ENCODE measurements at places on chromosomes 12 and 14.

GRCh38 chr14:77989441-77989991, 180.7 kb upstream of the NRXN3 start:
- no peak for DNase-seq

DNA sequence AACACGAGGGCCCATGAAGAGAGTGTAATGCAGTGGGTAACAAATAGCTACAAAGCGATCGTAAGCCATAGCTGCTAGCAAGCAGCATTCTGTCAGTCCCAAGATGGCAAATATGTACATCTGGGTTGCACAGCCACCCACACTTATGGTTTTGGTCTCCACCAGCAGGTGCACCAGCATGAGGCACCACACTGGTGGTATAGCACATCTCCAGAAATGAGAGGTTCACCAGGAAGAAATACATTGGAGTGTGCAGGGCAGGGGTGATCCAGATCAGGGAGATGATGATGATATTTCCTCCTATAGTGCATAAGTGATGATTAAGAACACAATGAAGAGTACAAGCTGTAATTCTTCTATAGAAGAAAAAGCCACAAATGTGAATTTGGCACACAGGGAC, 26.4 kb upstream of the OR10A7 start:
- no peak for DNase-seq

DNA sequence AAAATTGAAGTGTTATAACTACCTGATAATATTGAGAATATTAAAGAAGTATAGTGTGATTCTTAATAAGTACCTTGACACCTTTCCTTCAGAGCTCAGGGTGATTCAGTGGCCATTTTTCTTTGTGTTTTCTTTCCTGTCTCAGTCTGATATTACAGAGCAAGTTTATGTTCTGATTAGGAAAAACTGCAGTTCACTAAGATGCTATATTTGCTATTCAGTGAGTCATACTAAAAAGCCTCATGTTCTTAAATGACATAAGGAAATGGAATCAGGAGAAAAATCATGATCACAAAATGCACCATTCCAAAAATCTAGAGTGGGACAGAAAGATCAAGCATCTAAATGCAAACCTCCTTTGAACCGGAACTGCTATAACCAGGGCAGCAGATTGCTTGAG, 390.6 kb upstream of the ATP2B1 start:
- no peak for DNase-seq

- no peak for DNase-seq
Observed at GRCh38 chr12:103766028-103766427, 75.0 kb downstream of the NT5DC3 start.

DNA sequence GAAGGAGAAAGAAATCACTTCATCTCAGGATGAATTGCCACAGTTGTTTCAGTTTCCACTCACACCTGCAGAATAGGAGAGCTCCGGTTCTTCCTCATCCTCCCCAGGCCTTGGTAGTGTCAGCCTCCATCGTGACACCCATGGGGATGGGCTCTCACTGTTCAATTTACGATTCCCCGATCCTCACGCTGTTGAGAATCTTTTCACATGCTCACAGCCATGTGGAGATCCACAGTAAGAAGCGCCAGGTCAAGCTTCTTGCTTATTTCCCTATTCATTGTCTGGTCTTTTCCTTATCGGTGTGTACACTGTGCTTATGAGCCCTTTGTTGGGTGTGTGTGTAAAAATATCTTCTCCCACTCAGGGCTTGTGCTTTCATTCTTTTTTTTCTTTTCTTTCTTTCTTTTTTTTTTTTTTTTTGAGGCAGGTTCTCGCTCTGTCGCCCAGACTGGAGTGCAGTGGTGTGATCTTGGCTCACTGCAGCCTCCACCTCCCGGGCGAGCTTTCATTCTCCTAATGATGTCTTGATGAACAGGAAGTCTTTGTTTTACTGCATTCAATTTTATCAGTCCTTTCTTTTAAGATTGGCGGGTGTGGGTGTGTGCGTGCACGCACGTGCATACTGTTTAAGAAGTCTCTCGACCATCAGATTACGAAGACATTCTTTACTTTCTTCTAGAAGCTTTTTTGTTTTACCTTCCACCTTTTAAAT, 21.5 kb downstream of the RIN3 start:
- no peak for DNase-seq

GRCh38 chr12:54489857-54490256, 7.7 kb upstream of the NCKAP1L start:
- no peak for DNase-seq
